Stimulated activated naive CD8-positive, alpha-beta T cell treated with anti-CD3 and anti-CD28 coated beads, Interleukin-15, Interleukin-2, amounts not matched to agents 100 U/mL and 50 U/mL, for 24 hours (primary cell): ENCODE measurements at places on chromosomes 3 and 15.

DNA sequence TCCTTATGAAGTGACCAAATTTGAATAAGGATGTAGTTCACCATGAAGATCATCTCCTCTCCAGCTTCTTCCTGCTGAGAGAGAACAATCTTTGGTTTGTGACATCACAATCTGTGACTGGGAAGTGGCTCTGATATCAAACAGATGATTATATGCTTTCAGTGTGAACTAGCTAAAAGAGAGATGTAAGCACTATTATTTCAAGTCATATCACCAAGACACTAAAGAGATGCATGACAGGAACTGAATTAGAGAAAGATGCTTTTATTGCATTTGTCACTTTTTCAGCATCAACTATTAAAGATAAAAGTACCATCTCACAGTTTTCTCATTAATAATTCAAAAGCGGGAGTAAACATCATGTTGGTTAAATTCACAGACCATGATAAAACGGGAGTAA, 3.5 kb downstream of the CHRM5 start:
- no peak for DNase-seq

DNA sequence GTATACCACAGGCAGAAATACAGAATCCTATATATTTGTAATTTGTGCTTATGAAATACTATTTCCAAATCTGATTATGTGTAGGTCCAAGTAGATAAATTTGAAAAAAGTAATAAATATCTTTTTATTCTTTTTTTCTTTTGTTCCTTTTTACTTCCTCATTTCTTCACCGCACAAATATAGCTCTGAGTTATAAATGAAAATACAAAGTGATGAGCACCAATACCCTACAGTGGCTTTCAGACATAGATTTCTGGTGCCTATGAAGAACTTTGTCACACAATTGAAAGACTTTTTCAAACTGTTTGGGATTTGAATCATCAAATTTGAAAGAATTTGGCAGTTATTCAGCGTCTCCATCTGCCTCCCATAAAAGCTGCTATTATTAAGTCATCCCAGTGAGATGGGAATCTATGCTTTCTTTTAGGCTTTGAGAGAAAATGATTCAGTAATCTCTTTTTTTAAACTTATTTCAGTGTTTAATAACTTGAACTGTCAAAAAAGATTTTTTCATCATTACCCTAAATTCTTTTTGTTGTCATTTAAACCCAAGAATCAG, 363.6 kb upstream of the GOLIM4 start:
- no peak for DNase-seq

- DNase-seq, result no peak
Observed at GRCh38 chr15:83352119-83352518, 67.7 kb upstream of the BNC1 start.

GRCh38 chr15:70269311-70269911, 171.7 kb upstream of the TLE3 start:
- DNase-seq, result no peak

DNA sequence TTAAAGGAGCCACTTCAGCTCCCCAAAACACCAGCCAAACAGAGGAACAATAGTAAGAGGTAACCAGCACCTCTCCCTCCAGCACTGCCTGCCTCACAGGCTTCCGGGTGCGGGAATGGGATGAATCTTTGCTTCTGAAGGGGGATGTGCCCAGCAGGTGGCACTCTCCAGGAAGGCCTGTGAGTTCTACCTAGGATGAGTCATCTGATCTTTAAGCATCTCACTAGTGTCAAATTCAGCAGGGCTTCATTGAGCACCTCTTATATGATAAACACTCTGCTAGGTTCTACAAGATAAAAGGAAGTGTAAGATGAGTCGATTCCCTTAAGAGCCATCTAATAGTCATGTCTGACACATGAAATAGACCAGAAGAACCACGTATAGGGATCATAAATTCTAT, 237.4 kb upstream of the UMPS start:
- DNase-seq, result peak; percentile 23

- DNase-seq, result no peak
Observed at GRCh38 chr3:5787861-5788488, 600.5 kb downstream of the EDEM1 start.

DNA sequence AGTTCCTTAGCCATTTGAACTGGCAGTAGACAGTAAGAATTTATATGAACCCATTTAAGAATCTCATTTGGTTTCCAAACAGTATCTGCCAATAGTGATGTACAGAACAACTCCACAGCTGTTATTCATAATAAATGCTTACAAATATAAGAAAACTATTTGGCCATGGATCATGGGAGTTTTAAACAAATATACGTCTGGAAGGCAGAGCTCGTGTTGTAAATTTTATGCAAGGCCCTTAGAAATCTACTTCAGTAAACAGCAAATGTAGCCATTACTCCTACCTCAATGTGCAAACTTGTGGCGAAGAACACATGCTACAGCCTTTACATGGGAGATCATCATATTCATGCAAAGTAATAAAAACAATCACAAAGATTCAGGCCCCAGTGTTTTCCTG, 65.3 kb upstream of the NANOGP8 start:
- no peak for DNase-seq

DNA sequence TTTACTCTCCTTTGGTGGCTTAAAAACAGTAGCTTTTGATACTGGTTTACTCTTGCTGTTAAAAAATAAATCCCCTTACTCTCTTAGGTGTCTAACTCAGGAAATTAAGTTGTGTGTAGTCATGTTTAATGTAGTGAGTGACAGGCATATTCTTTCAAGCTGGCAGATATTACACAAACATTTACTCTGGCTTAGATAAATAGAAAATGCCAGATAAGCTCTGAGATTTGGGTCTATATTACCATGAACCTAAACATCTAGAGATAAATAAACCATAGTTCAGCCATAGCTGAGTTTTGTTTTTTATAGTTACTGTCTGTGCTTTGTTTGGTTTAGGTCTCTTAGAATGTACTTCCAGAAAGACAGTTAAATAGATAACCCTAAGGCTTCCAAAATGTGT, 2.4 kb downstream of the SEMA6D start:
- no peak for DNase-seq

DNA sequence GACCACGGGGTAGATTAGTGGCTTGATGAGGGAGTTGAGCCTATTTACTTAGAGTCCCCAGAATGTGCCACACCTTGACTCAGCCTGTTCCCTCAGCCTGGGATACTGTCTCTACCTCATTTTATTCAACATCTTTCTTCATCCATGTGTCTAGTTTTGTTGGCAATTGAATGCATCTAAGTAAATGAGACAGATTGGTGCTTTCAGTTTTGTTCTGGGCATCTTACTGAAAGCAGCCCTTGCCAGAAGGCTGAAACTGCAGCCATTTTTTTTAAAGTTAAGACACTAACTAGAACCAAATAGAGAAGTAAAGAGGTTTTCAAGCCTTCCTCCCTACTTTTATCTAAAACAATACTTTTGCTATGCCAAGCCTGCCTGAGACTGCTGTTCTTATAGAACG, 246.8 kb downstream of the SLCO3A1 start:
- no peak for DNase-seq

- DNase-seq, result no peak
Observed at GRCh38 chr3:42591811-42592210, 1.2 kb downstream of the SS18L2 start.

GRCh38 chr15:78052001-78052401, 25.5 kb downstream of the TBC1D2B start:
- no peak for DNase-seq

DNA sequence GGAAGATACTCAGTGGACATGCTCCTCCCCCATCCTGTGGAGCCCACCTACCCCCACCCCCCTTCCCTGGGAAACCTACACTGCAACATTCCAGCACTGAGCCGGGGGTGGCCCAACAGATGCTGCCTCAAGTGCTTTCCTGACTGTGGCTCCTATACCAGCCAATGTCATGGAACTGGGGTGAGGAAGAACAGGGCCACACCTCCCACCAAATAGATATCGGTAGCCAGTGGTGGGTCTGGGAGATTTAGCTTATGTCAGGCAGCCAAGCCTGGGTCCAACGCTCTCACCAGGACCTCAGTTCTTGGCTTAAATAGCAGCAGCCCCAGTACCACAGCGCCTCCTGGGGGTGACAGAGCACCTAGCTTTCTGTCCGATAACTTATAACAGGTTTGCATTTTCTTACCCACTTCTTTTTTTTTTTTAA, 30.3 kb downstream of the CDC25A start:
- DNase-seq, result peak; percentile 61

DNA sequence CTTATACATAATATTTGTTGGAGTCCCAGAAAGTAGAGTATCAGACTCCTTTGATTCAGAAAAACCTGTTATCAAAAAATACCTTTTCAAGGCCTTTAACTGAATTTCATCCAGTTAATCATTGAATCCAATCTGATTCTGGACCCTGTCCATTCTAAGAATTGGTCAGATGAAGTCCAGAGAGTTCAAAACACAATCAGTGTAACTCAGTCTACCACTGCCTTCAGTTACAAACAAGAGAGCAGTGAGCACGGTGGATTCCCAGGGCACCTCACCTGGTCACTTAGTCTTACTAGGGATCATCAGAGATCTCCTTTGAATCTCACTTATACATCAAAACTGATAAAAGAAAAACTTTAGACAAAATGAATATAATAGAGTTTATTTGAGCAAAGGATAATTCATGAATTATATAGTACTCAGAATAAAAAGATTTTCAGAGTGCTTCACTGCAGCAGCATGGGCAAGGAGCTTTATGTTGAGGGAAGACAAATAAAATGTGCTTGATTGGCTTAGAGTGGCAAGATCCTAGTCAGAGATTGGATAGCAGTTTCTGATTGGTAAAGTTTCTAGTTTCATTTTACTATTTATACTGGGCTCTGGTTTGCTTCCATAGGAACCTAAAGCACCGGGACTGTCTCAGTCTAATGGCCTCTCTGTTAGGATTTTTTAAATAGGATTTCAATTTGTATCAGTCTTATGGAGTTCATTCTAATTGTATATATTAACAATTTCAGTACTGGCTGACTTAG, 474.9 kb upstream of the GOLIM4 start:
- DNase-seq, result no peak

DNA sequence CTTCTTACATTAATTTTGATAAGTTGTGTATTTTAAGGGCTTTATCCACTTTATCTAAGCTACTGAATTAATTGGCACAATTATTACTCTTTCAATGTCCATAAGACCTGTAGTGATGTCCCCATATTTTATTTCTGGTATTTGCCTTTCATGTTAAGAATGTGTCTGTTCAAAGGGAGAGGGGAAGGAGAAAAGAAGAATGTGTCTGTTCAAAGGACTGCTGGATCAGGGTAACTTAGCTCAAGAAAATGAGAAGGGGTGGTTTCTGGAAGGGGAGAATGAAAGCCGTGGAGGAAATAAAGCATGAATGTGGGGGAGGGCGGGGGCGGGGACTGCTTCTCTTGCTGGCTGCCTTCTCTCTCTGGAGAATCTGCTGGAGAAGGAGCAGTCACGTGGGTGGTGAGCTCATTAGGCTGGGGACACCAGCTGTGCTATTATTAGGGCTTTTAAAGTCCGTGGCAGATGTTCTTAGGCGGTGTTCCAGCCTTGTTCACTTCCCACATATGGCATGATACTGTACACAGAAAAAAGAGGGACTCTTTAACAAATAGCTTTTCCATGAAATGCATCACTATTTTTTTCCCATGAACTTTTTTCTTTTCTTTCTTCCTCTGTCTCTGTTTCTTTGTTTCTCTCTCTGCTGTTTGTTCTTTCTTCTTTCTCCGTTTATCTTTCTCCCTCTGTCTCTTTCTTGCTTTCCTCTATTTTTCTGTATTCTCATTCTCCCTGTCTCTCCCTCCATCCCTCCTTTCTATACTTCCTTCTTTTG, 63.7 kb upstream of the ULK4 start:
- DNase-seq, result peak; percentile 24
